H54 (cell line): ENCODE measurements at places on chromosomes 6 and 20.
A peak's percentile ranks its signal among the peaks of the same experiment; 100 is the strongest.

- no peak for DNase-seq
Observed at GRCh38 chr6:41428336-41428995, 93.1 kb downstream of the NCR2 start.

GRCh38 chr20:63183422-63184146, 32.3 kb downstream of the YTHDF1 start:
- DNase-seq = peak; percentile 72

GRCh38 chr6:34236131-34236442, 586 bp upstream of the HMGA1 start:
- DNase-seq = peak; percentile 11

DNA sequence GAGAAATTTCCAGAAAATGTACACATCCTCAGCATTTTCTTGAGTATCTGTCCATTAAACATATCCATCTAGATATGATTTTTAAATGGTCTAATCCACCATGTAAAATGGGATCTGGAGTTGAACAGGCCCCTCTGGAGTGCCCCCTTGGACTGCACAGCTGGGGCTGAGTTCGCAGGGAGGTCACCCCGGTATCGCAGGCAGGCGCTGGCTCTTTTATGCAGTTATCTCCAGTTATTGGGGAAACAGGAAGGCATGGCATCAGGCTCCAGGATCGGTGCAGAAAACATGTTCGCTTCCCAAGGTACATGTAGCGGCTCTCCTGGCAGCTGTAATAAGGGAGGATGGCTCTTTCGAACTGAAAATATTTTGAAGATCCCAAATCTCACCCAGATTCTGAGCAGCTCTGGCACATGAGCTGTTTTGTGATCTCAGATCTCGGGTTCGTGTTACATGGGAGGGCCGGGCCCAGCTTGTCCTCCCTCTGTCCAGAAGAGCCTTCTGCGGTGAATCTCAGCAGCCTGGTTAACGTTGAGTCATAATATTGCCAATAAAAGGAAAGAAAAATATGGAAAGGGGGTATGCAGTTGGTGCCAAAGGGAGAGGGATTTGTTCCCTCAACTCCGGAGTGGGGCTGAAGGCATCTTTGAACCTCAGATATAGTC, 167.7 kb downstream of the EYA2 start:
- no peak for DNase-seq

GRCh38 chr20:46343348-46343974, 35.2 kb upstream of the CDH22 start:
- no peak for DNase-seq

GRCh38 chr6:40845553-40845952, 193.5 kb downstream of the UNC5CL start:
- peak; percentile 28 for DNase-seq

- peak; percentile 90 for DNase-seq
Observed at GRCh38 chr6:44257025-44257752, at the start of gene SLC35B2. Gene SLC35B2 (minus strand): TSS chr6:44257528. CDS start chr6:44257410, 118 bp downstream.

DNA sequence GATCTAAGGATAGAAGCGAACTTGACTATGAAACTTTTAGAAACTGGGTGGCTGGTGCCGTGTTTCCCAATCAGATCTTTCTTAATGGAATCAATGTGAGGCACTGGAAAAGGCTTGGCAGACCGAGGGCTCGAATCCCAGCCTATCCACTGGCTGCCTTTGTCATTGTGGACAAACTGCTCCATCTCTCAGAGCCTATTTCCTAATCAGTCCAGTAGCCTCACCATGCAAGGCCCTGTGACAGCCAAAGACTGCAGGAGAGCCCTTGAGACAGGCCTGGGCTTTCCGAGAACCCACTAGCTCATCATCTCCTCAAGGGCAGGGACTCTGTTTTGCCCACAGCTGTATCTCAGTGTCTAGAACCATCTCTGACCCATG, 43.4 kb downstream of the SPDEF start:
- DNase-seq = no peak

GRCh38 chr20:22833851-22834250, 201.3 kb upstream of the SSTR4 start:
- no peak for DNase-seq

DNA sequence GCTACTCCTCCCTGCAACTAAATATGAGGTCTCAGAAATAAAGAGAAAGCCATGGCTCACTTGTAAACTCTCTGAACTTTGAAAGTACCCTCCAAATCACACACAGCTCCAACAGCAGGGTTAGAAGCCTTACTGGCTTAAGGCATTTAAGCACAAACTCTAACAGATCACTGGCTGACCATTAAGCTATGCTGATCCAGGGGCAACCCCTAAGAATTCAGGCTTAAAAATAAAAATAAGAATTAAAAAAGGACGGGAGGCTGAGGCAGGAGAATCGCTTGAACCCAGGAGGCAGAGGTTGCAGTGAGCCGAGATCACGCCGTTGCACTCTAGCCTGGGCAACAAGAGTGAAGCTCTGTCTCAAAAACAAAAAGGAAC, 21.8 kb downstream of the HLA-E start:
- no peak for DNase-seq

DNA sequence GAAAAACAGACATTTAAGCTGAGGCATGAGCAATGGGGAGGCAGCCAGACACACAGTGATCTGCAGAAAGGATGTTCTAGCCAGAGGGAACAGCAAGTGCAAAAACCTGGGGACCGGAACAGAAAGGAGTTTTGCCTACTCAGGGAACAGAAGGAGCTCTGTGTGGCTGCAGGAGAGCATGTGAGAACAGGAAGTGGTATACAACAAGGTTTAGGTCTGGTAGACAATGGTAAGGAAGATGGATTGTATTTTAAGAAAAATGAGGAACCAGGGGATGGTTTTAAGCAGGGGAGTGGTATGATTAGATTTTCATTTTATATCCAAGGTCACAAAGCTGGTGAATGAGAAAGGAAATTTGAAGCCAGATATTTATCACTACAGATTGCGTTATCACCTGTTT, 157.5 kb downstream of the UNC5CL start:
- no peak for DNase-seq

DNA sequence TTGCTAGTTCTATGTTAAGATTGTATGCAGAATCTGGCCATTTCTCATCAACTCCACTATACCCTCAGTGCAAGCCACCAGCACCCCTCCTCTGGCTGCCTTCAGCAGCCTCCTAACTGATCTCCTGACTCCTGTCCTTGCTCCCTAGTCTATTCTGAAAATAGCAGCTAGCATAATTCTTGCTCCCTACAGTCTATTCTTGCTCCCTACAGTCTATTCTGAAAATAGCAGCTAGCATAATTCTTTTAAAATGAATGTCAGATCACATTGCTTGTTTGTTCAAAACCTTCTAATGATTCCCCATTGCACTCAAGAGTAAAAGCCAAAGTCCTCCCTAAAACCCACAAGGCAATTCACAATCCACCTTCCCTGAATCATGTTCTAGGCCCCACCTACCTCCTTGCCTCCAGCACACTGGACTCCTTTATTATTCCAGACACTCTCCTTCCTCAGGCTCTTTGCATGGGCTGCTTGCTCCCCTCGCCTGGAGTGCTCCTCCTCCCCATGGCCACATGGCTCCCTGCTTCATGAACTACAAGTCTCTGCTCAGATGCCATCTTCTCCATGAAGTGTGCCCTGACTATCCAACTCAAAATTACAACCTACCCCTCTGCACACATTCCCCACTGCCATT, 164.2 kb upstream of the TNFAIP3 start:
- no peak for DNase-seq

GRCh38 chr6:151765444-151765886, 42.0 kb upstream of the ESR1 start:
- peak; percentile 9 for DNase-seq

GRCh38 chr6:47059216-47059885, 17.2 kb upstream of the ADGRF1 start:
- no peak for DNase-seq

DNA sequence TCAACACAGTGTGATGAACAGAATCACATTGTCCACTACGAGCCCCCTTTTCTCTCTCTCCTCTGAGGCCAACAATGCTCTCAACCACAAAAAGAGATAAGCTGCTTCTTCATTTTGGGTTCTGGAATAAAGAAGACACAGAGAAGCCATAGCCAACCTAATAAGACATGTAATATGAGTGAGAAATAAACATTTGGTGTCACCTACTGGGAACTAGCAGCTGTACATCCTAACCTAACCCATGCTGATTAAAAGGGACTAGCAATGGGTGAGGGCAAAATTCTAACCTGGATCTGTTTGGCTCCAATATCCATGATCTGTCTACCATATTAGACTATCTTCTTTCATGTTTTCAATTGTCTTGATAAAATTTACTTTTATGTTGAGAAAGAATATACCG, 369.1 kb upstream of the MARCKS start:
- DNase-seq = no peak

- DNase-seq = no peak
Observed at GRCh38 chr6:33698494-33698893, 13.0 kb downstream of the UQCC2 start.

DNA sequence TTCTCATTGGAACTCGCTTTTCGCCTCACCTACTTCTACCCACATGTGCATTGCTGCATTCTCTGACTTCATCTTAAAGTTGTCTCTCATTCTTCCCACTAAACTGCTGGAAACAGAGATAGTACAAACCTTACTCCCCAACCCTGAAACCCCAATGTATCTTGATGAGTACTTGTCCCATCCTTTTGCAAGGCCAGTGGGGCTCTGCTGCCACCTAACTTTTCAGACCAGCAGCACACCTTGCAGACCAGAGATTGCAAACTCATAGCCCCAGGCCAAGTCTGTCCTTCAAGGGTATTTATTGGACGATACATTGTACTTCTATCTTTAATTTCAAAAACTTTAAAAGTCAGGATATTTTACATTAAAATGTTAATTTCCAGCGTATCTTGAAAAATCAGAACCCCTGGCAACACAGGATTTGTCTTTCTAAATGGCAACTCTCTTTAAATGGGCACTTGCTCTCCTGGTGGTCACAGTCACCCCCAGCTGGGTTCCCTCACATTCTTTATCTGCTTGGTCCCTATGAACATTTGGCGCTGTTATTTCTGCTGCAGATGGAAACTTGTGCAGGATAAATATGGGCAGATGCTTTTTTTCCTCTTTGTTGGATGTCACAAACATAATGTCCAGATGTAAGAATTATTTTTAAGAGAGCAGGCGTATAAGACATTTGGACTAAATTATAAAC, 83.9 kb downstream of the SOD2 start:
- peak; percentile 8 for DNase-seq

DNA sequence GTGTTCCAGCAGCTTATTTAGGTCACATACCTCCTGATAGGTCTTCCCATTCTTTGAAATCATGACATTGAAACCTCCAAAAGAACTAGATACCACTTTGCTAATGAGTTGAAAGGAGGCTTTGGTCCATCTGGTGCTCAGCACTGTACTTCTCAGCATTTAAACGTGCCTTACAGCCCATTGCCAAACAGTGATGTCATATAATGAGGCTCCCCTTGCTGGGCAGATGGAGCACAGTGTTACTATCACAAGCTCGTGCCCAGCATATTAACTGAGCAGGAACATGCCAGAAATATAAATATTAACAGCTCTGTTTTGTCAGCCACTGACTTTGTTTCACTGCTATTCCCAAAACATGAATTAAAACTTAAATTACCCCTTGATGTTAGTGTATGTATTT, 25.5 kb upstream of the MAPK13 start:
- DNase-seq = no peak

- no peak for DNase-seq
Observed at GRCh38 chr6:40584741-40585140, 2.4 kb downstream of the LRFN2 start.

GRCh38 chr20:32333988-32334885, 23.9 kb upstream of the ASXL1 start:
- no peak for DNase-seq

GRCh38 chr20:7503501-7503900, 436.8 kb downstream of the HAO1 start:
- no peak for DNase-seq

- DNase-seq = no peak
Observed at GRCh38 chr6:166714581-166714980, 87.5 kb upstream of the RPS6KA2 start.

GRCh38 chr6:42978487-42978838, 518 bp downstream of the PEX6 start:
- no peak for DNase-seq

DNA sequence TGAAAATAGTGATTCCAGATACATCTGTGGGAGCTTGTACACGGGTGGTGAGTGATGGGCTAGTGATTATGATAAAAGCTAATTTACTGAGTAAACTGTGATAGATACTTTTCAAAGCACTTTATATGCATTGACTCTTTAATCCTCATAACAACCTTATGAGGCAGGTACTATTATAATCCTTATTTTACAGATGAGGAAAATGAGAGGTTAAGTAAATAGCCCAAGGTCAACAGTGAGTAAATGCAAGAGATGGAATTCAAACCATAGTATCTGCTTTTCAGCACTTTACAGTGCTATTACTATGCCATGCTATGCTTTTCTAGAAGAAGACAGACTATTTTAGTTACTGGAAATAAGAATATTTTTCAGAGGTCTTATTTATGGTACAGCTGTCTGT, 320.9 kb upstream of the CITED2 start:
- no peak for DNase-seq

- DNase-seq = no peak
Observed at GRCh38 chr6:10310826-10311225, 104.0 kb downstream of the TFAP2A start.

GRCh38 chr6:105091140-105091829, 88.5 kb downstream of the POPDC3 start:
- DNase-seq = no peak

DNA sequence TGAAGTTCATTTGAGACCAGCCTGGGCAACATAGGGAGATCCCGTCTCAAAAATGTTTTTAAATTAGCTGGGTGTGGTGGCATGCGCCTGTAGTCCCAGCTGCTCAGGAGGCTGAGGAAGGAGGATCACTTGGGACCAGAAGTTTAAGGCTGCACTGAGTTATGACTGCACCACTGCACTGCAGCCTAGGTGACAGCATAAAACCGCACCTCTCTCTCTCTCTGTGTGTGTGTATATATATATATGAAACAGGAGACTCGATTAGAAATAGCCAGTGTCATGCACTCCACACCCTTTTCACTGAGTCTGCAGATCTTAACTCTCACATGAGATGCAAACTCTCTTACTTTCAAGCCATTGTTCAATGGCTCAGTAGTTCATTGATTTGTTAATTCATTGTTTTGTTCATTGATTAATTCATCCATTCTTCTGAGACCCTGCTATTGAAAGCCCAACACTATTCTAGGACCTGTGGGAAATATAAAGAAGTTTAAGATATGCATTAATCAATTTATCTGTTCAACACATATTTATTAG, 52.4 kb upstream of the MRPS10 start:
- DNase-seq = no peak

DNA sequence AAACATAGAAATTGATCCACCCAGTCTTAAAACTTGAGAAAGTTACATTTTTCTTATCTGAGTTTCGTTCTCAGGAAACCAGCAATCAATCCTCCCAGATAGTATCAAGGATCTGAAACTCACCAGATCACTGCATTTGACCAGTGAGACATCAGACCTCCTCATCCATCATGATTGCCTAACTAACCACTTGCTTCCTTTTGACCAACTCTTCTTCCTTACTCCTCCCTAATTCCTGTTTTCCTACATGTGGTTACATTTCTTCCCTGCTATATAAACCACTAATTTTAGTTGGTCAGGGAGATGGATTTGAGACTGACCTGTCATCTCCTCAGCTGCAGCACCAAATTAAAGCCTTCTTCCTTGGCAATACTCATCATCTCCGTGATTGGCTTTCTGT, 357.1 kb upstream of the POU3F2 start:
- DNase-seq = no peak
